ENCODE measurements at places on chromosomes 7 and 10.

- DNase-seq = no peak
Observed at GRCh38 chr7:126557271-126557670, 695.5 kb downstream of the GRM8 start.

GRCh38 chr10:132479603-132480221 lies 57.9 kb upstream of the INPP5A start:
- DNase-seq = no peak

DNA sequence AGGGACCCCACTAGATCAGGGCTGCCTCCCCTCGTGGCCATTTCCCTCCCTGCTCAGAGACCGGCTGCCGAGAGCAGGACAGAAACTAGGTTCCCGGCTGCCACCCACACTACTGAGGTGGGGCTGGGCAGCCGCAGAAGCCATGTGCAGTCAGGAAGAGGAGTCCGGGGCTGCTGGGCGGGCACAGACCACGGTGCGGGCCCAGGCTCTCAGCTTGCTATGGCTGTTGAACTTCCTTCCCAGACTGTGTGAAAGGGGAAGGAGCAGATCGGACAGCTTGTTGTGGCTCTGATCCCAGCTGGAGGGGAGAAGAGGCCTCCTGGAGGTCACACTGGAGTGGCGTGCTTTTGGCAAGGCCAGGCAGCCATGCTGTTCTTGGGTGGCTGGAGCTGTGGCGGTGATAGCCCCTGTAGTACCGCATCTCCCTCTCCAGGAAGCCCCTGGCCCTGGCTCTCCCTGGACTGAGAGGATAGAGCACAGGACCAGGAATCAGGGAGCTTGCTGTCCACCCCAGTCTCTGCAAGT lies 56.8 kb downstream of the HK1 start:
- DNase-seq = no peak

DNA sequence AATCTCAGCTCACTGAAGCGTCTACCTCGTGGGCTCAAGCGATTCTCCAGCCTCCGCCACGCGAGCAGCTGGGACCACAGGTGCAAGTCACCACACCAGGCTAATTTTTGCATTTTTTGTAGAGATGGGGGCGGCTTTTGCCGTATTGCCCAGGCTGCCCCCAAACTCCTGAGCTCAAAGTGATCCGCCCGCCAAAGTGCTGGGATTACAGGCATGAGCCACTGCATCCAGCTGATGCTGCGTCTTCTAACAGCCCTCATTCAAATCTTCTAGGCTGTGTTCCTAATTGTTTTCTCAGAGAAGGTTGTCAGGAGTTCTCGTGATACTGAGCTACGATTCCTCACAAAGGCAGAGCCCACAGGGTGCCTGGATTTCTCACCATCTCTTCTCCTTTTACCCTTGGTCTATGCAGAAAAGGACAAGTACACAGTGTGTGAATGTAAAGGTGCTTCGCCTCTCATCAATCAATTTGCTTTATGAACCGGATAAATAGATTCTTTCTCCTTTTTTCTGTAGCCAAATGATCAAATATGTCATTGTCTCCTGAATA lies 247.3 kb upstream of the PTN start:
- no peak for DNase-seq

GRCh38 chr10:96222441-96222840 lies 48.9 kb downstream of the BLNK start:
- DNase-seq = peak; percentile 58

DNA sequence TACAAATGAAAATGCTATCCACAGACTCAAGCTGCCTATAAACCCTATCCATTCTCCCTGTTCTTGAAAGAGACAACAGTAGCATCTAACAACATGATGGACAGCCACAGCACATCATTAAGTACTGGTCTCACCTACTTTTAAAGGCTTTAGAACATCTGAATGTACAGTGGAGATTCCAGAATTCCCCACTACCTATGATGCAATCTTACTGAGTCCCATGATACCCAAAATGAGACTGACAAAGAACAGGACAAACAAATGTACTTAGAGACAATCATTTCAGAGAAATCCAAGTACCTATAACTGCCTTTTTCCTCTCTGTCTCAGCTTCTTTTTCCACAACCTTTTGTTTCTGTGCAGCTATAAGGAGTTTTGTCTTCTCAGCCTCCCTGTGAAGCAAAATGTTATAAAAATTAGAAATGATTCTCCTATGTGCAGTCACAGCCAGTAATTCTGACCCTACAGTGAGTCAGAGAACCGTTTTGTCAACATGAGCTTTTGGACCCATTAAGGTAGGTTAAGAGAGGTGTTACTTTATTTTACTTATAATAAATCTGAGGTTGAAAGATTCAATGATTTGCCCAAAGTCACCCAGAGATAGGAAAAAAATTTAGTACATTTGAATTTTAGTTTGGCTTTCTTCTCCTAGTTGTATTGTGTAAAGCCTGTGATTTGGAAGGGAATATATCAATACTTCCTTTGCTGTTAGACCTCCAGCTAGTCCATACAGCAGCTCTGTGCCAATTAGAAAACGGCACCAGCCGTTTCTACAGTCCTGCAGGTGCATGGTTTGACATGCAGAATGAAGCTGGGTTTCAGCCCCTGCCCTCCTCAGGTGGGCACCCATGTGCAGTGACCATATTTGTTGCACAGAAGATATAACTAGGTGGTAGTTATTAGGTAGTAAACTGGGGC lies 21.9 kb downstream of the ERLIN1 start:
- no peak for DNase-seq

DNA sequence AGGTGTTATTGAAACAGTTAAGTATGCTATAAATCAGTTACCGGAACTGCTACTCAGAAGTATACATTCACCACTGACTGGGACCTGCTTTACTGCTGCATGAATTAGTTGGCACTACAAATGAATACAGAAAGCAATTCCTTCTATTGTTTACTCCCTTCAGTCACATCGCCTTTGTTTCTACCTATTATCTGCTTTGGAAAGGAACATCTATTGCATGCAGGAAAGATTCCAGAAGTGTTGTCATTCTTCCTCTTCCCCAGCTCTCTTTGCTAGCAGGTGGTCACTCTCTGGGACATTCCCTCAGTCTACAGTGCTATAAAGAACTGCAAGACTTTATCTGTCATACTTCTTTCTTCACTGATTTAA lies 131.3 kb downstream of the ANK3 start:
- peak; percentile 59 for DNase-seq

DNA sequence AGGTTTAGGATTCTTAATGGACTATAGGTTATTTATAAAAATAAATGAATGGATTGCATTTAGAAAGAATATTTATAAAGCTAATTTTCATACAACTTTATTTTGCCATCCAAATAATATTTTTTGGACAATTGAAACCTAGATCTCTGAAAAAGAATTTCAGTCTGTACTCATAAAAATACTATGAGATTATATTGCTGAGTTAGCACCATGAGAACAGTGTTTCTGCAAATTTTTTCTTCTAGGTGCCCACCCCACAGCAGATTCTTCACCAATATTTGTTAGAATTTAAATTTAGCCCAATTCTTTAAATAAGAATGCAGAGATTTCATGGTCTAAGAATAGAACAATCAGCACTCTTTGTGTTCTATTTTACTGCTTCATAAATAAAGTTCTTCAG lies 85.6 kb upstream of the TEX47 start:
- no peak for DNase-seq

GRCh38 chr10:77625379-77625778 lies 12.2 kb downstream of the KCNMA1 start:
- no peak for DNase-seq

DNA sequence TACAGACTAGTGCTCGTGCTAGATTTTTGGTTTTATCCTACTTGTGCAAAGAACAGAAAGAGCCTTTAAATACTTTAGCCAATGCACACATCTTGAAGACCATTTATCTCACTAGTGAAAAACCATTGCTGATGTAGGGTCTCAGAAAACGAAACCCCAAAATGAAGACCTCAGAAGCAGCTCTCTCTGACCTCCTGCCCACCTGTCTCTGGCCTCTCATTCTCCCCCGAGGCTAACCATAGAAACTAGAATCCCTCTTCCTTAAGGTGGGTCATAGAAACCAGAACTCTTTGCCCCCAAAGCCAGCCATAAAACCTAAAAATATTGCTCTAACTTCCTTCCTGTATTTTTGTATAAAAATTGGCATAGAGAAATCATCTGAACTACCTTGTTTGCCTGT lies 112.2 kb downstream of the KIF20B start:
- no peak for DNase-seq

DNA sequence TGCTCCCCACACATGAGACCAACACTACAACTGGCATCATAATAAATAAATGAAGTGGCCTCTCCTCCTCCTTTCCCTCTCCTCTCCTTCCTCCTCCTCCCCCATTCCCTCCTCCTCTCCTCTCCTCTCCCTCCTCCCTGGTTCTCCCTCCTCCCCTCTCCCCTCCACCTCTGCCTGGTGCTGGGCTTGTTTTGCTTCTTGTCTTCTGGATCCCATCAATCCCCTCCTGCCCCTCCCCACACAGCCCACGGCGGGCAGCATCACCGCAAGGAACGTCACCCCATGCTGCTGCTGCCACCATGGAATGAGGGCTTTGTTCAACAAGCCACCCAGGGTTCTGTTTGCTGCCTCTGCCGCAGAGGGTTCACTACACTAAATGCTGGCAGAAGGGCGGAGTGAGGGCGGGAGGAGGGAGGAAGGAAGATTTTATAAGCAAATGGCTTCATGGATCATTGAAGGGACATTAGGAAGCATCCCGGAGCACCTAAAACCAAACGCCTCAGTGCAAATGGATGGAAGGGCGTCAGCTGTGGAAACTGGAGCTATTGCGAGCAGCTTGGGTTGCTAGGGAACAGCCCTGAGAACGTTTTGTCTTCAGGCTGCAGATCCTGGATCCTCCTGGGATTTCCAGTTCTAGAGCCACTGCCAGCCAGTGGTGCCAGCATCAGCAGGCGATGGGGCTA lies 379.7 kb upstream of the ZMIZ1 start:
- peak; percentile 6 for DNase-seq

DNA sequence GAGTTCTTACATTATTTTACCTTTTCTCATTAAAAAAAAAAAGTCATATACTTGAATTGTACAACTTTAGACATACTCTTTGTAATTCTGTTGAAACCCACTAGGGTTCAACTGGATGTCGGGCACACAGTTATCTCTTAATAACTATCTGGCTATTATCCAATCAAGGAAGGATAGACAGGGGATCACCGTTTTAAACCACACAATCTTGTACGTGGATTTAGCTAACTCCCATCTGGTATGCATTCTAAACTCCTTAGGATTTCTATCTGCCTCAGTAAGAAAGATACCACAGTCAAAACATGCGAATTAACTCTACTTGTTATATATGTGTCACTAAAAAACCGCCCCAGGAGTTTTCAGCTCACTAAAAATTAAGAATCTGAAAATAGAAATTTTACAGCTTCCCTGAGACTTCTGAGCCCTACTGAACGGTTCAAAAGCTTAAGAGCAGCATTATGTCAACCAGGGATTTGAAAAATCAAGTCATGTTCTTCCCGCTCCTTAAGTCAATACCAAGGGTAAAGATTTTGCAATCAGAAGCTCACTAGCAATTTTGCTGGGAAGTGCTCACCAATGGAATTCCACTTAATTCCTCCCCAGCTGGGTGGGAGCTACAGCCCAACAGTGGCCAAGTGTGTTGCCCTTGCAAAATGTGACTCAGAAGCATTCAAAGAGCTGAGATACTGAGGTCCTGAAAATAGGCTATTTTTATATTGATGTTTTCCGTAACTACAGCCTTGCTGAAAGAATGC lies 267.0 kb downstream of the FRMD4A start:
- DNase-seq = no peak

DNA sequence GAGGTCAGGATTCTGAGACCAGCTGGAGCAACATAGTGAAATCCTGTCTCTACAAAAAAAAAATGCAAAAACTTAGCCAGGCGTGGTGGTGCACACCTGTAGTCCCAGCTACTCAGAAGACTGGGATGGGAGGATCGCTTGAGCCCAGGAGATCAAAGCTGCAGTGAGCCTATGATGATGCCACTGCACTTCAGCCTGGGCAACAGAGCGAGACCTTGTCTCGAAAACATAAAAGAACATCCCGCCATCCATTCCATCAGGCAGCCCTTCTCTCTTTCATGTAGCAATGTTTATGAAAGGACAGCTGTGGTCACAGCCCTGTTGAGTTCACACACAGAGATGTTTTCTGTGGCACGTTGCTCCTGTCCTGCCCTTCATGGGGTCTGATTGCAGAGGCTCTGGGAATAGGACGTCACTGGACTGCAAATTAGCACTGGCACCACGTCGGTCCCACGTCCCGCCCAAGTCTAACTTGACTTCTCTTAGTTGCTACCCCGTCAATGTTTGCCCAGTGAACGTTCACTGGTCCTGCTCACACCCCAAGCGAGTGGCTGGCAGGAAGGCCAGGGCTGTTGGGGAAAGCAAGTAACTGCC lies 64.5 kb upstream of the MYL10 start:
- DNase-seq = no peak

GRCh38 chr7:45898222-45898621 lies 9.9 kb downstream of the IGFBP1 start:
- no peak for DNase-seq

DNA sequence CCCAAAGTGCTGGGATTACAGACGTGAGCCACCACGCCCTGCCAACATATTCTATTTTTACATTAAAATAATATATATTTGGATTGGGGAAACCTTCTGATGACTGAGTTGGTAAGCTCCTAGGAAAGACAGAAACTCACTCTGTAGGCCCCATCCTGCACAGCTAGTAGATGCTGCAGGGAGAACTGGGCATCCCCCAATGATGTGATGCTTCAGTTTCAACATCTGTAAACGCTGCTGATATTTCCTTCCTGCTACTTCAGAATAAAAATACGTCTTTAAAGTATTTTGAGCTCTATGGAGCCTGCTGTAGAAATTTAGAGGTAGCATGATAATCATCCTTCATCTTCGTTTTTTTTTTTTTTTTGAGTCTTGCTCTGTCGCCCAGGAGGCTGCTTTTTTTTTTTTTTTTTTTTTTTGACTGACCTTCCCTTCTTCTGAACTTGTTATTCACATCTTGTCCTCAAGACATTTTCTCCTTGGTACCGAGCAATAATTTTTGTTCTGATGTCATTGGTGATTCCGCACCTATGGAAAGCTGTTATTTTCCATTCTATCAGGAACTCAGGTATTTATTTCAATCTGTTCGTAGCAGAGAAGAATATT lies 21.8 kb upstream of the INPP5F start:
- DNase-seq = no peak

DNA sequence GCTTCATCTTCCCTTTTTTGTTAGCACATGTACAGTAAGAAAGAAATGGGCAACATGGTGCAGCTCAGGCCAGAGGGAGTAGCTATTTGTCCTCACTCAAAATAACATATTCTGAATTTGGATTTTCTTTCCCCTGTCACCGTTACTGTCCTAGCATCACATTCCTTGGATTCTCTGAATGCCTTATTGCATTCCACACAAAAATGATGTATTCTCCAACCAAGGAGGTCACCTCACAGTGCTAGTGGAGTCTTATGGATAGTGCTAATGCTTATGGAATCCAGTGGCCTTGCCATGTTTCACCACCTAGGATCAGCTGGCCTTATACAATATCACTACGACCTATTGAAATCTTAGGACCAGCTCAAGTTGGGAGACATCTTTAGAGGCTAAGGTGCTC lies 7.2 kb downstream of the PRSS58 start:
- peak; percentile 68 for DNase-seq

GRCh38 chr10:63376560-63377304 lies 89.0 kb downstream of the JMJD1C start:
- DNase-seq = no peak
